ENCODE measurements at places on chromosomes 1 and 21. TPM values are rescaled to one million over a fixed set of nuclear protein-coding genes. Genes with fewer than 3 reads are reported as not detected.
A peak's percentile ranks its signal among the peaks of the same experiment; 100 is the strongest.

DNA sequence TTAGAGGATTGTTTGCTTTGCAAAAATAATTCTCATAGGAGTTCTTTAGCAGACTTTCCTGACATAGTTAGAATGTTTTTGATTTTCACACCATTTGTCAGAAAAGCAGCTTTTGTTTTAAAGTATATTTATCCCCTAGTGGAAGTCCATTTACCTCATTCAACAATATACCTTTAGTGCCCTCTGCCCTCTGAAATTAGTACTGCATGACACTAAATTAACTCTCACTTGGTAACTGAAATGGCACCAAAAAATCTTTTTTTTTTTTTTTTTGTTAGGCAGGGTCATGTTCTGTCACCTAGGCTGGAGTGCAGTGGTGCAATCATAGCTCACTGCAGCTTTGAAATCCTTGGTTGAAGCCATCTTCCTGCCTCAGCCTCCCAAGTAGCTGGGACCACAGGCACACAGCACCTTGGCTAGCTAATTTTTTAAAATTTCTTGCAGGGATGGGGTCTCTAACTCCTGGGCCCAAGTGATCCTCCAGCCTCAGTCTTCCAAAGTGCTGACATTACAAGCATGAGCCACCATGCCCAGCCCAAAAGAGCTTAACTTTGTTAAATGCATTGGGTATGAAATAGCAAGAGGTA, 13.6 kb downstream of the LRRC42 start:
- DNase-seq: peak; percentile 50

- DNase-seq: no peak
These were observed 65.5 kb downstream of the PRRX1 start for GRCh38 chr1:170729225-170730002.

The SELENBP1 gene
- not detected for total RNA-seq

DNA sequence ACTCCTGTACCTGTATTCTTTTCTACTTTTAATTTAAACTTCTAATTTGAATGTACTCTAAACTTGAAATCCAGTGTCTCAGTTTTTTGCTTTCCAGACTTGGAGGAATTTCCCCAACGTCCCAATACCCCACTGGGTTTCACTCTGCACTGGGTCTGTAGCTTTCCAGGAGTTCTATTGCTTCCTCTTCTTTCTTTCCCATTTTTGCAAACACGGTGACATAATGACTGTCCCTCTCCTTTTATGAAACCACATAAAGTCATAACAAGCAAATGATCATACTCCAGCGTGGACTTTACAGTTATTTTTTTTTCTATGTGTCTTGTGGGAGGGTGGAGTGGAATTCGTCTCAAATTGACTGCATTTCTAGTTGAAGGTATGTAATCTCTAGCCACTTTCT, 97.1 kb downstream of the FASLG start:
- DNase-seq: no peak

DNA sequence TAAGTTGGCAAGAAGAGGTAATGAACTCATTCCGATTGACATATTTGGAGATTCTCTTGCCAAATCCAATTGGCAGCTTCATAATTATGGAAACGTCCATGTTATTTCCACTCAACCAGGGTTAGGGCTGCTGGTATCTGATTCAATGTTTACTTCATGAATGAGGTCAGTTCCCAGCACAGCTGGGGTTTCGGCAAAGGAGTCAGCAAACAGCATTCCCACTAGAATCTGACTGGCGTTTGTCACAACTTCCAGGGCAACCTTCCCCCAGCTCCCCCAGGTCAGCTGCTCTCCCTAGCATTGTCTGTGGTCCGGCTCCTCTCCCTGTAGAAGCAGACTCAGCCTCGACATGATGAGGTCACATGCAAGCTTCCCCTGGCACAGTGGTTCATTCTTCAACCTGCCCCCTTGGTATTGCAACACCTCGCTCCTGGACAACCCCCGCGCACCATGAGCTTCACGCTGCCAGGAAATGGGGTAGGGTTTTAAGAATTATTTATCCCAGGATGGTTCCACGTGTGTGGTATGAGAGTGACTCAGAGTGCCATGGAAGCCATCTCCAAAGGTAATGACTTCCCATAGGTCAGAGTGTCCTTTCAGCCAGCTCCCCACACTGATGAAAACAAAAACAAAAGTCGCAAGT, 100.7 kb upstream of the SLC25A33 start:
- DNase-seq: no peak
